Activated CD4-positive, alpha-beta T cell treated with anti-CD3 and anti-CD28 coated beads, Interleukin-10, Interleukin-2, amounts not matched to agents 100 ng/mL and 50 ng/mL, durations not matched to agents 16 hours and 8 hours (primary cell): ENCODE measurements at places on chromosomes 13 and 19.

DNA sequence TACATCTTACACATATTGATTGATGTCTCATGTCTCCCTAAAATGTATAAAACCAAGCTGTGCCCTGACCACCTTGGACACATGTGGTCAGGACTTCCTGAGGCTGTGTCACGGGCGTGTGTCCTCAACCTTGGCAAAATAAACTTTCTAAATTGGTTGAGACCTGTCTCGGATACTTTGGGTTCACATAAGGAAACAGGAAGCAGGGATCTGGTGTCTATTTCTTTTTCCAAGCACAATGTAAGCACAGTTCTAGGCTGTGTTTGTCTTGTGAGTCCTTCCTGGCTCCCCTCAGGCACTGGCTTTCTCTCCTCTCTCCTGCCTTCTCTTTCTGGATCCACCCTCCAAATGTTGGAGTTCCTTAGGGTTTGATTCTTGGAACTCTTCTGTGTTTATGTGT lies 27.6 kb upstream of the TPT1 start:
- no peak for DNase-seq

- no peak for DNase-seq
These were observed 1185.4 kb downstream of the DIAPH3 start for GRCh38 chr13:58978331-58978730.

DNA sequence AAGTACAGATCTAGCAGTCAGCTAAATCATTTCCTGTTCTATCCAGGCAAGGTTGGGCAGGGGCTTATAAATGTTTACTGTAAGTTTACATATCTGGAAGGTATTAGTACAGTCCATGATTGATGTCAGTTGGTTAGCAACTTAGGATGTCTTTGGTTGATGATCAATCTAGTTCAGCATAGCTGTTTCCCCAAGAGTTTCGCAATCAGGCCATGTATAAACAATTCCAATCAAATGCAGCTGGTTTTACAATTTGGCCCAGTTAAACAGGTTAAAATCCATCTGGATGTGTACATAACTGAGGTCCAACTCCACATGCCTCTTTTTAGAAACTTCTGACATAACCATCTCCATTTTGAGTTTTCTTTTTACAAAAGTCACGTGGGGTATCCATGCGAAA lies 6.9 kb downstream of the ZNF221 start:
- DNase-seq, result no peak

- peak; percentile 18 for DNase-seq
These were observed 1.7 kb upstream of the PSMC4 start for GRCh38 chr19:39969266-39969665.

DNA sequence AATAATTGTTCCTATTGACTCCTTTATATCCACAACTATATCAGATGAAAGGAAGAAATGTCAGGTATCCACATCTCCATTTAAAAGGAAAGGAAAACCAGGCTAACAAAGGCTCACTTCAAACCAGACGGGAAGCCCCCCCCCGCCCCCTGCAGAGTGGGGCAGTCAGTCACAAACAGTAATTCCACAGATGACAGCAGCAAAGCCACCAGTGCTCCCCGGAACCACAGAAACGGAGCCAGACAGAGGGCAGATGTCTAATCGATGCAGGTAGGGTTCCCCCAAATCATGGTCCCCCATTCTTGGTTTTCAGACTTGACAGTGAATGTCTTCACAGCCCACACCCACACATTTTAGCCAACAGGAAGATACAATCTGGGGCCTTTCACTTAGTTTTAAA lies 100.8 kb downstream of the STK24 start:
- peak; percentile 76 for DNase-seq
